ENCODE measurements at places on chromosomes 12 and 14. TPM values are rescaled to one million over a fixed set of nuclear protein-coding genes. Genes with fewer than 3 reads are reported as not detected.

The NTF3 gene
- total RNA-seq: not detected

The CD27 gene
- not detected for total RNA-seq

The CBLN3 gene
- 0.84 TPM for total RNA-seq

The C14orf180 gene
- total RNA-seq: not detected

The WSCD2 gene
- not detected for total RNA-seq

The GLT1D1 gene
- total RNA-seq: not detected

The HHIPL1 gene
- total RNA-seq: 0.09 TPM

The FAM90A1 gene
- 0.11 TPM for total RNA-seq

The IL22 gene
- not detected for total RNA-seq

The PRIMA1 gene
- 0.47 TPM for total RNA-seq

The TOMM20L gene
- not detected for total RNA-seq

The LRRIQ1 gene
- total RNA-seq: 1.0 TPM

The FZD10 gene
- total RNA-seq: not detected

The CDKL1 gene
- 8.9 TPM for total RNA-seq

The MVK gene
- 8.2 TPM for total RNA-seq

The NOS1 gene
- 0.70 TPM for total RNA-seq

The GSG1 gene
- 0.65 TPM for total RNA-seq

The SRRM4 gene
- not detected for total RNA-seq

The TMTC2 gene
- 1.1 TPM for total RNA-seq

The C14orf132 gene
- 9.9 TPM for total RNA-seq

The RAPGEF3 gene
- 0.72 TPM for total RNA-seq

The BBOF1 gene
- 3.2 TPM for total RNA-seq

The BAZ1A gene
- total RNA-seq: 24.9 TPM

The RARG gene
- total RNA-seq: 23.2 TPM

The BATF gene
- total RNA-seq: not detected

The CPNE8 gene
- 9.8 TPM for total RNA-seq

The TTC7B gene
- 16.8 TPM for total RNA-seq

The FCF1 gene
- total RNA-seq: 52.7 TPM

The KCNH3 gene
- total RNA-seq: 2.2 TPM

The GLIPR1L1 gene
- not detected for total RNA-seq

The TAS2R50 gene
- total RNA-seq: not detected

The PROX2 gene
- total RNA-seq: not detected

The CFAP73 gene
- not detected for total RNA-seq

The TEAD4 gene
- 40.2 TPM for total RNA-seq

The VASH1 gene
- total RNA-seq: 4.3 TPM

The RFLNA gene
- total RNA-seq: 0.24 TPM

The GPR65 gene
- not detected for total RNA-seq

The SAMD4A gene
- total RNA-seq: 16.3 TPM

The ABCD2 gene
- total RNA-seq: 0.01 TPM

The CMA1 gene
- total RNA-seq: not detected

The C12orf54 gene
- not detected for total RNA-seq

The TAS2R19 gene
- 0.15 TPM for total RNA-seq

The PPP1R12A gene
- total RNA-seq: 31.3 TPM

The CACNA2D4 gene
- total RNA-seq: not detected

The LHX5 gene
- total RNA-seq: 0.06 TPM

The ZC3H14 gene
- 75.1 TPM for total RNA-seq

The GPR137C gene
- total RNA-seq: 0.06 TPM

The ARMH4 gene
- 0.71 TPM for total RNA-seq

The SSTR1 gene
- total RNA-seq: not detected

The KLRD1 gene
- total RNA-seq: not detected

The EP400 gene
- total RNA-seq: 28.7 TPM

The TTC9 gene
- total RNA-seq: 3.5 TPM

The TMEM63C gene
- 8.0 TPM for total RNA-seq

The ETNK1 gene
- total RNA-seq: 26.3 TPM

The ACVRL1 gene
- total RNA-seq: 0.11 TPM

The LYSET gene
- 30.1 TPM for total RNA-seq

The HNRNPA1 gene
- total RNA-seq: 1,668 TPM
